Activated naive CD4-positive, alpha-beta T cell (primary cell): ENCODE measurements at places on chromosomes 3 and 15.

DNA sequence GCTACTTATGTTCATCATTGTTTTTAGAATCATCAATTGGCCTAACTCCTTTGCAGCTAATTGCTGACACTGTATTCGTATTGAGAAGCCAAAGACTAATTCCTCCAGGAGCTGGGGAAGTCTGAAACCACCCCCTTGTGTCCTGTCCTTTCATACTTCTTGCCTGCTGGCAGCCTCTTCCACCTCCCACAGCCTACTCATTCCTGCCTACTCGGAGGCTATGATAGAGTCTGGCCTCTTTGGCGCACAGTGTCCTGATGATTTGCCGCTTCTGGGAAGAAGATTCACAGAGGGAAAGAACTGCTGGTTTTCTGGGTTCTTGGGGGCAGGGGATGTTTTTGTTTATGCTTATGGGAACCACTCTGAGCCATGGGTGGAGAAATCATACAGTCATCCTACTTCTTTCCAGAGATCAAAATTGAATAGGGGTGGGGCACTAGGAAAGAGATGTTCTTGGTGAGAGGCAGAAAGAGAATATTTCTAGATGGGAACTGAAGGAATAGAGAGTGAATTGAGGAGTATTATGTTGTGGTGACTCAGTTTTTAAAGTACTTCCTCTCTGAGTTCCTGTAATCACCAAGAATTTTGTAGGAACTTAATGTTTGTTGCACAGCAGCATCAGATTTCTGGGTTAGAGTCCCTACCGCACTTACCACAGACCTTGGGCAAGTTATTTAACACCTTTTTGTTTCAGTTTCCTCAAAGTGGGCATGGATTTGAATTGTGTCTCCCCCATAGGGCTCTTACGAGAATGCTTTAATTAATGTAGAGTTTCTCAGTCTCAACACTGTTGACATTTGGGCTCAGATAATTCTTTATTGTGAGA, 22.1 kb upstream of the SCAANT1 start:
- no peak for DNase-seq

DNA sequence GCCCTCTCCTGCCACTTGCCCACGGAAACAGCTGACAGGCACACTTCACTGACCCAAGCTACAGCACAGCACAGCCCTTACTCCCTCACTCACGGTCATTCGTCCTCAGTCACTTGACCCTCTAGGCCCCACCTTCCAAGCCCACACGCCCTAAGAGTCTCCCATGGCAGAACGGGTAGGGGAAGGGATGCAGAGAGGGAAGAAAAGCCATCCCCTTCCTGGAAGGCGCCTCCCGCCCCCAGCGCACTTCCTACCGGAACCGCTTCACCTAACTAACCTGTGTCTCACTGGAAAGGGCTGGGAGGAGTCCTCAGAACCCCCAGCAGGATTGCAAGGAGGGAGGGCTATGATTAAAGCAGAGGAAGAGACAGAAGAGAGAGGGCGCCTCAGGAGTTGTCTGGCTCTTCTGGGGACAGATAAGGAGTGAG, 22.9 kb downstream of the EPHB3 start:
- DNase-seq, result no peak

GRCh38 chr3:131081224-131081623, 54.5 kb downstream of the NEK11 start:
- DNase-seq, result no peak

GRCh38 chr3:193344486-193344885, 34.1 kb downstream of the ATP13A5 start:
- DNase-seq, result no peak

DNA sequence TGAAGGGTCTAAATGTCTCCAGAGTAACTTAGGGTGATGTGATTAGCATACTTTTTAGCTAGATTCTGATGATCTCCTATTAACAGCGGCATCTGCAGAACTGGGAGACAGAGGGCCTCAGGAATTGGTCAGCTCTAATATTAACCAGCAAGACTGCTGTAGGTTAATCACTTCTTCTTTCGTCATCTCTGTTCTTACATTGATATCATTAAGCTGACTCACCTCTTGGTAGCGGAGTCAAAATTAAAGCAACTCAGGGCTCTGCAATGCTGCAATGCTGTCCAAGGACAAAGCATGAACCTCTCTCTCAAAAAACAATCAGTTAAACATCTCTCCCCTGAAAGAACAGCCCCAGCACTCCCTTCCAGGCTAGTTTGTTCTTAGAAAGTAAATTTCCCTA, 57.5 kb upstream of the TRA2B start:
- DNase-seq, result no peak

DNA sequence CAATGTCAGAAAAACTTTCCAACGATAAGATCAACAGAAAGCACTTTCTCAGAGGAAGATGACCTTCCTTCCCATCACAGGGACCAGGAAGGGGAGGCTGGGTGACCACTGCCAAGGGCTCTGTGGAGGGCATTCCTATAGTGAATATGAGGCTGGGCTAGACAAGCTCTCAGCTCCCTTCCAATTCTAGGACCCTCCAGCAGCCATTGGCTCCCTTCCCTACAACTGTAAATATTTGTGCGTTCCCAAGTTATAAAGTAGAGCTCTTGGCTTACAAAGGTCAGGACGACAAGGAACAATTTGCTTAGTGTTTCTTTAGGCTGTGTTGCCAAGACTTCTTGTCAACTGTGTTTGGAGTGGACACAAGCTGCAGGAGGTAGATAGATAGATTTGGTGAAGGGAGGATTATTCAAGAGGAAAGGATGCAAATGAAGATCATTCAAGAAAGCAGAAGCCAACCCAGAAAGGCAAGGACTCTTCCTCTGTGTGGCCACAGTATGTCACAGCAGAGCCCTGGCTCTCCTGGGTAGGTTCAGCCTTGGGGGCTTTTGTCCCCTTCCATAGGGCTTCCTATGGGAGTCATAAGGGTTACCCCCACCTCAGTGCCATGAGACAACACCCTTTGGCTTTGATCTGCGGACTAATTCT, 223.6 kb upstream of the TLE3 start:
- no peak for DNase-seq

DNA sequence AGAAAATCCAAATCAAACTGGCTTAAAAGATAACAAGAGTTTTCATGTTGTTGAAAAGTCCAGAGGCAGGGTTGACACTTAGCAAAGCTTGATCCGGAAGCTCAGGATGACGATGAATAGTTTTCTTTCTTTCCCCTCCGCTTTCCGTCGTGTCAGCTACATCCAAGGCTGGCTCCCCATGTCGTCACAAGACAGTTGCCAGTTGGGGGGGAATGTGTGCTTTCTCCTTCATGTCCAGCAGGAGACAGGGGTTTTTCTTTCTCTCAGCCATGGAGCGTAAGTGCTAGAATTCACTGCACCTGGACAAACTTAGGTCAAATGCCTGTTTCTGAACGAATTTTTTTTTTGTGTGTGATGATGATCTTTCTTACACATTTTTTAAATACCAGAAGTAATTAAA, 273.8 kb upstream of the RGMA start:
- no peak for DNase-seq

DNA sequence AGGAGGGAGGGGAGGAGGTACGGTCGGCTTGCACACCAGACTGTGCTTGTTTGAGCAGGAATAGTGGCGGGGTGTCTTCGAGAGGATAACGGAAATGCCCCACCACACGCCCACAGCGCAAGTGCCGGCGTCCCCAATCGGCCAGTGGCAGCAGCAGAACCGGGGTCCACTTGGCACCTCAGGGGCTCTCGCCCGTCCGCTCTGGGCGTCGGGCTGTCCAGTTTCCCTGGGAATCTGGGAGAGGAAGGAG, 53.7 kb downstream of the CCDC54 start:
- no peak for DNase-seq

DNA sequence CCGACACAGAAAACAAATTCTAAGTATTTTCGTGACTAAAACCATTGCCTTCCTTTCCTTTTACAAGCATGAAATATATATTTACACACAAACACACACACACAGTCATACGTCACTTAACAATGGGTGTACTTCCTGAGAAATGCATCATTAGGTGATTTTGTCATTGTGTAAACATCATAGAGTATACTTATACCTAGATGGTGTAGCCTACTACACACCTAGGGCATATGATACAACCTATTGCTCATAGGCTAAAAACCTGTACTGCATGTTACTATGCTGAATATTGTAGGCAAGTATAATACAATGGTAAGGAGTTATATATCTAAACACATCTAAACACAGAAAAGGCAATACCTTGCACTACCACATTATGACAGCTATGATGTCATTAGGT, 28.6 kb downstream of the COL6A5 start:
- DNase-seq, result no peak

DNA sequence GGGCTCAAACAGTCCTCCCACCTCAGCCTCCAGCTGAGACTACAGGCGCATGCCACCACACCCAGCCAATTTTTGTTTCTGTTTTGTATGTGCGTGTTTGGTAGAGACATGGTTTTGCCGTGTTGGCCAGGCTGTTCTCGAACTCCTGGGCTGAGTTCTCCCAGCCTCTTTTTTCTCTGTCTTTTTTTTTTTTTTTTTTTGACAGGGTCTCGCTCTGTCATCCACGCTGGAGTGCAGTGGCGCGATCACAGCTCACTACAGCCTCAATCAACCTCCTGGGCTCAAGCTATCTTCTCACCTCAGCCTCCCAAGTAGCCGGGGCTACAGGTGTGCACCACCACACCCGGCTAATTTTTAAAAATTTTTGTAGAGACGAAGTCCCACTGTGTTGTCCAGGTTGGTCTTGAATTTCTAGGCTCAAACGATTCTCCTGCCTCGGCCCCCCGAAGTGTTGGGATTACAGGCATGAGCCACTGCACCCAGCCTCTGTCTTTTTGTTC, 867 bp upstream of the DCAF1 start:
- no peak for DNase-seq
